ENCODE measurements at places on chromosomes 4 and X. TPM values are rescaled to one million over a fixed set of nuclear protein-coding genes. Genes with fewer than 3 reads are reported as not detected.

RAB39B gene
- 0.17 TPM for total RNA-seq

SSX4B gene
- total RNA-seq = not detected

SLC49A3 gene
- total RNA-seq = 7.1 TPM

HSFX3 gene
- total RNA-seq = not detected

DNA sequence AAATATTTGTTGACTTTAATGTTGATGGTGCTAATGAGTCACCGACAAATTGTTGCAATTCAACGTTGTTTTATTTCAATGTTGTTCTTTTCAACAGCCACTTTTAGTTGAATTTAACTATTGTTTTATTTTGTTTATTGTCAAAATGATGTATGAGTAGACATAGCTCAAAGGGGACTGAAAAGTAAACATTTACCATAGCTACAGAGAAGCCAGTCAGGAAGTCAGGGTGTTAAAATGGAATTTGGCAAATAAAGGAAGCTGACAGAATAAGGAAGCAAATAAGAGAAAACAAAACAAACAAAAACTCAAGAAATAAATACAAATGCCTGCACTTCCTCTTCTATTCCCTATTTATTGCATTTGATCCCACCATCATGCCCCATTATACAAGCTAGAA is 648.4 kb upstream of the HTR2C start:
- no peak for DNase-seq

- DNase-seq = no peak
Observed at GRCh38 chr4:8365951-8366350, 74.6 kb downstream of the ACOX3 start.

DNA sequence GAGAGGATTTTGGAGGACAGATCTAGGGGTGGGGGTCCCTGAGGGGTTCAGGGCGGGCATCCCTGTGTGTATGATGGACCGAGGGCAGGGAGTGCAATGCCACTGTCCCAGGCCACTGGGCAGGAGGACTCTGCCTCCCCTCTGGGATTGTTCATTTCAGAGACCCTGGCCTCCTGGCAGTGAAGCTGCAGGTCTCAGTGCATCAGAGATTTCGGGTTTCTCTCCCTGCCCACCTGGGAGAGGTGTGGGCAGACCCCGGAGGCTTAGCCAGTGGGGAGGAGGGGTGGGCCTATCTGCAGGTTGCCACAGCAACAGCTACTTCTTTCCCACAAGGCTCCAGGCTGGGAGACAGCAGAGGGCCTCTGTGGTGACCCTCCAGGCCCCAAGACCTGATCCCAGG is 80.1 kb upstream of the LRPAP1 start:
- DNase-seq = no peak

- no peak for DNase-seq
Observed at GRCh38 chr4:105976915-105977314, 81.6 kb downstream of the NPNT start.

- DNase-seq = no peak
Observed at GRCh38 chrX:155841232-155841631, 39.9 kb upstream of the VAMP7 start.

GRCh38 chr4:19945979-19946380 is 305.7 kb upstream of the SLIT2 start:
- DNase-seq = no peak

GRCh38 chr4:126766241-126766640 is 866.5 kb upstream of the INTU start:
- DNase-seq = no peak

- DNase-seq = no peak
Observed at GRCh38 chr4:25859429-25860148, 3.2 kb downstream of the SEL1L3 start.

GRCh38 chr4:88320780-88321373 is 36.5 kb upstream of the PPM1K start:
- peak; percentile 24 for DNase-seq

DNA sequence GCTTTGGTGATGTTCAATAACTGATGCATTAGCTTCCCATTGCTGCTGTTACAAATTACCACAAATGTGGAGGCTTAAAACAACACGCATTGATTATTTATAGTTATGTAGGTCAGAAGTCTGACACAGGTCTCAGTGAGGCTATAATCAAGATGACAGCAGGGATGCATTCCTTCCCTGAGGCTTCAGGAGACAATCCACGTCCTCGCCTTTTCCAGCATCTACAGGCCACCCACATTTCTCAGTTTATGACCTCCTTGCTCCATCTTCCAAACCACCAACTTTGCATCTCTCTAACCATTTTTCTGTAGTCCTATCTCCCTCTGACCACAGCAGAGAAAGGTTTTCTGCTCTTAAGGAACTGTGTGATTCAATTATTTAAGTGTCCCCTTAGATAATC is 92.5 kb downstream of the GASK1B start:
- no peak for DNase-seq

- DNase-seq = no peak
Observed at GRCh38 chr4:112751447-112751846, 114.5 kb downstream of the LARP7 start.

DNA sequence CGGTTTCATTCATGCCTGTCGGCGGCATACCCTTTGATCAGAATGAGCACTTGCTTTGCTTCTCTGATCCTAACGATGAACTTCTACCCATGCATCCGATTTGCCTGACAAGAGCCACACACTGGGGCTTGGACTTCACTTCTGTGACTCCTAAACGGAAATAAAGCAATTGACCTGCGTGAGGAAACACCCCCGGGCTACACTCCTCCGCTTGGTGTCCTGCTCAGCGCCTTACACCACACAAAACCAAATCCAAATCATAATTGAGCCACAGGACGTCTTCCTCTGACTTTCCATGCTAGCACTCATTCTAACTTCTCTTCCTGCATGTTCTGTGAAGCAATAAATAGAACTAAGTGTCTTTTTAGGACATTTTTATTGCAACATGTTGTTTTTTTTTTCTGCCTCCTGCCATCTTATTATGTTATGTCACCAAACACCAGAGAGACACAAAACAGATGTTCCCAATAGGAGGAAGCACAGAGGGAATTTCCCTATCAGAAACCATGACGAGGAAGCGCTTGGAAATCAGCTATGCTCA is 110.8 kb upstream of the FAM9B start:
- no peak for DNase-seq

DNA sequence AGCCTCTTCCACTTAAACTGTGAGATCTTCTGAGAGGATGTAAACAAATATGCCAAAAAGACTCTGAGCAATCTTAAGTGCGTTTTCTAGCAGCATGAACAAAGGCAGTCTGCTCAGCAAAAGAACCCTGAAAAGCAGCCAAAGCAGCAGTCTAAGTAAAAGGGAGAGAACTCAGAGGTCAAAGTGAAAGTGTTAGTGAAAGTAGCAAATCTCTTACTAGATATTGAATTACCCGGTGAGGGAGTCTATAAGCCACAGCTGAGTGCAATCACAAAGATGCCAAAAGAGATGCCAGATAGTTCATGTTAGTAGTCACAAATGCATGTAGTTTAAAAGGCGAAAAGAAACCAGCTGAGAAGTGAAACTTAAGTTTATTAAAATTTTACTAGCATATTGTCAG is 7.9 kb upstream of the GNRHR start:
- no peak for DNase-seq

DNA sequence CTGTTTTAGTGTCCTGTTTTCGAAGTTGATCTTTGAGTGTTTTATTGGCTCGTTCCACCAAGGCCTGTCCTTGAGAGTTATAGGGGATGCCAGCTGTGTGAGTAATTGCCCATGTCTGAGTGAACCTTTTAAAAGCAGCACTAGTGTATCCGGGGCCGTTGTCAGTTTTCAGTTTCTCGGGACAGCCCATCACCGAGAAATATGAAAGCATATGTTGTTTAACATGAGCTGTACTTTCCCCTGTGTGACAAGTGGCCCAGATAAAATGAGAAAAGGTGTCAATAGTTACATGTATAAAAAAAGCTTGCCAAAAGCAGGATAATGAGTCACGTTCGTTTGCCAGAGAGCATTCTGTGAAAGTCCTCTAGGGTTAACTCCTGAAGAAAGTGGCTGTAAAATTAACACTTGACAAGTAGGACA is 48.6 kb upstream of the RASSF6 start:
- no peak for DNase-seq

DNA sequence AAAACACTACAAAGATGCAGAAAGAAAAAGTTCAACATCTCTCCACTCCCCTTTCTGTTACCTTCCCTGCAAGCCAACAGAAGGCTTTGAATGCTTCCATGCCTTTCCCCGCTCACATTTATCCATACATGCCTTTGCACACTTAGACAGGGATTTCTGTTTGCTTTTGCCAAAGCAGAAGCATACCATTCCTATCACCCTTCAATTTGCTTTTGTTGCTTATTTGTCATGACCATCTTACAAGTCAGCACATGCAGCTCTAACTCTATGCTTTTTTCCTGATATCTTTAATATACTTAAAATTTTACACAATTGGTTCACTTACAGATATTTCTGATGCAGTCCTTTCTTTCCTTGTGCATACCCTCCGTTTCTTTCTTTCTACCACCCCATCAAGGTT is 169.6 kb downstream of the CORIN start:
- DNase-seq = no peak

DNA sequence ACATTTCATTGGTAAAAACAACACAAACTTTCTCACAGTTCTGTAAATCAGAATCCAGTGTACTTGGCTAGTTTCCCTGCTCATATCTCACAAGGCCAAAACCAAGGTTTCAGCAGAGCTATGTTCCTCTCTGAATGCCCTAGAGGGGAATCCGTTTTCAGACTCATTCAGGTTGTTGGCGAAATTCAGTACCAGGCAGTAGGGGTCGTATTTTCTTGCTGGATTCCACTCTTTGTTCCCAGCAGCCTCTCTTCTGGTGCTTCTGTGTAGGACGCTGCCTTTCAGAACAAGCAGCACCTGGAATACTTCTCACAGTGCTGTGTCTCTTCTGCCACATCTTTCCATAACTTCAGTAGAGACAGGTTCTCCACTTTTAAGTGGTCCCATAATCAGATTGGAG is 351.9 kb downstream of the PCDH18 start:
- DNase-seq = no peak

DNA sequence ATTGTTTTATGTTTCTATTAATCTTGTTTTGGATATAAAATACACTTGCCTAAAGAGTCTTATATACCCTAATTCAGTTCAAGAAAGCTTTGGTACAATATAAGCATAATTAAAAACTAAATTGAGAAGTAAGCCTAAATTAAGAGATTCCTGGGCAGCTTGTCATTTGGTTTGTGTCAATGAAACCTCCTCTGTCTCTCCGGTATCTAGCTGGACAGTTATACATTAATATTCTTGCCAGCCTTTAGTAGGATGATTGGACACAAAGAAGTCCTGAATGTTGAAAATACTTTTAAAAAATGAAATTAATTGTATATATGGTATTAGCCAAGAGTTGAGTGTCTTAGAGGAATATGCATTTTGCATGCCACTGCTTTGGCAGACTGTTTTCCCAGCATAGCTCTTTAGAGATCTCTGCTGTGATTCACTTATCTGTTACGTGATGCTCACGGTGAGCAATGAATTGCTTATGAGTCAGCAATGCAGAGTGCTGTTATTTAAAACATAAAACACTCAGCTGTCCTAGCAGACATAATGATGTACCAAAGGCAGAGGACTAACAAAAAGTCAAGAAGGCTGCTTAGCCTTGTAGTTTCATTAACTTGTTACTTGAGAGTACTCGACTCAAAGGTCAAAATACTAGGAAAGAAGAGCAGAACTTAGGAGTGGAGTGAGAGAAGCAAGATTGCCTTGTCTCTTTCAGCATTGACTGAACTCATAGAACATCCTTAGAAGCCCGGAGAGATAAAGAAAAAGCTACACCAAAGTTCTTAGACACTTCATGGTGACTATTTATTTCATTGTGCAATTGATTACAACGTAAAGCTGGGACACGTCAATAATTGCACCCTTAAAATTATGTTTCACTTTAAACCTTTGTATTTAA is 1296.1 kb upstream of the PCDH7 start:
- no peak for DNase-seq

DNA sequence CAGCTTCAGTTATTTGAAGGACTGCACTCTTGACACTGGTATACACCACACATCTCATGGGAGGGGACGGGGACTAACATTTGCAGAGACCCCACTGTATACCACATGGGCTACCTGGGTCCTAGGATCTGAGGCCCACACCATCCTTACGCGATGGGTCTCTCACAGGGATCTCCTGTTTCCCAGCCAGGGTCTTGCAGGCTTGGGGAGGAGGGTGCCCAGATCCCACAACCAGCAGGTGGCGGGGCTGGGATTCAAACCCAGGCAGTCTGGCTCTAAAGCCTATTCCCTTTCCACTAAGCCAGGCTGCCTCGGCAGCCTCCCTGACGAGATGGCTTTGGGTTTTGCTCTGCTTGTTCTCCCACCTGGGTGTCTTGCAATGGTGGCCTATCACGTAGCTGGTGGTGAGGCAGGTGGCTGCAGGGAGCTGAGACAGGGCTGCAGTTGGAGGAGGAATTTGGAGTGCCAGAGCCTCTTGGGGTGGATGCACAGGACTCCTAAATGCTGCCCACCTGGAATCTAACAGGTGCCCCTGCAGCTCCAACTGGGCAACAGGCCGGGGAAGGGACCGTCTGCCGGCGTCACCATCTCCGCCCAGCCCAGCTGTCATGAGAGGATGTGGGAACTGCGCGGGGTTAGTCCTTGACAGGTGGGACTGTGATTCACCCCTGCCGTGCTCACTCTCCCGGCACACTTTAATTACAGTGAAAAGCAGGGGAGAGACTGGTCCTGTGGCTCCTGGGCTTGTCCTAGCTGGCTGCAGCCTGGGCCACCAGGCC is 110.7 kb downstream of the PSAPL1 start:
- DNase-seq = no peak

- DNase-seq = no peak
Observed at GRCh38 chrX:119087121-119087520, 14.3 kb downstream of the CT47C1 start.

DNA sequence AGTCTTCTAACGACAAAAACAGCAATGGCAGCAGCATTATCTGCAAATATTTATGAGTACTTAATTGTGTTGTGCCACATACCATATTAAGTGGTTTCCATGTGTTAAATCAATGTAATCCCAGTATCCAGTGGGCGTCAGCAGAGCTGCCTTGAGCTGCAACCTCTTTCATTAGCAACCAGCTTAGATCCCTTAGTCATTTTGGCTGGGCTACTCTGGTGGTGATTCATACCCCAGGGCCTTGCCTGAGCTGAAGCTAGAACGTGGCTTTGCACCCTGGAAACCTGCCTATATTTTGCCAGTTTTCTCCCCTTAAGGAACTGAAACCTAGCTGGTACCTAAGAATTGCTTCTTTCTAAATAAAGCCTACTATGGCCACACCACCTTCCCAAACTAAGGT is 474.3 kb upstream of the FTHL17 start:
- no peak for DNase-seq
